ENCODE measurements at places on chromosomes 3 and 15. TPM values are rescaled to one million over a fixed set of nuclear protein-coding genes. Genes with fewer than 3 reads are reported as not detected.

Gene GPR87
- total RNA-seq, result not detected

Gene GRK7
- 0.20 TPM for total RNA-seq

Gene CAMK1
- 36.3 TPM for total RNA-seq

Gene UPK1B
- total RNA-seq, result 11.7 TPM

Gene CSTA
- total RNA-seq, result 0.44 TPM

Gene LRRC15
- 0.10 TPM for total RNA-seq

Gene SLCO2A1
- total RNA-seq, result 3.7 TPM

Gene GP9
- not detected for total RNA-seq

Gene GOLGA6A
- 0.28 TPM for total RNA-seq

Gene APOD
- total RNA-seq, result 155 TPM

Gene CCDC39
- 6.2 TPM for total RNA-seq

Gene CYP8B1
- total RNA-seq, result not detected

Gene ZBTB11
- total RNA-seq, result 24.2 TPM

Gene LIPH
- total RNA-seq, result 0.30 TPM

Gene AMOTL2
- total RNA-seq, result 82.9 TPM

Gene LYZL4
- not detected for total RNA-seq

Gene LRRC49
- 92.5 TPM for total RNA-seq

Gene MCTP2
- 12.4 TPM for total RNA-seq

Gene CCNB2
- 11.2 TPM for total RNA-seq

Gene IP6K1
- 49.1 TPM for total RNA-seq

Gene DUOX2
- total RNA-seq, result 0.11 TPM

Gene OXTR
- total RNA-seq, result 1.6 TPM

Gene CYP1A2
- total RNA-seq, result not detected

Gene NEDD4
- total RNA-seq, result 11.6 TPM

Gene MYRIP
- 16.6 TPM for total RNA-seq

Gene CFAP44
- total RNA-seq, result 33.1 TPM

Gene STXBP5L
- total RNA-seq, result 4.1 TPM

Gene FBLN2
- total RNA-seq, result 81.9 TPM

Gene SLC6A6
- 14.3 TPM for total RNA-seq

Gene UBA7
- 42.9 TPM for total RNA-seq

Gene TEX55
- not detected for total RNA-seq

Gene RFT1
- 10.8 TPM for total RNA-seq

Gene CADM2
- total RNA-seq, result 133 TPM

Gene TATDN2
- 21.0 TPM for total RNA-seq

Gene POLR2M
- total RNA-seq, result 199 TPM

Gene SHF
- 15.2 TPM for total RNA-seq
